Cerebellar nuclear complex (tissue), 1 donor: ENCODE measurements at places on chromosomes 4 and X.

DNA sequence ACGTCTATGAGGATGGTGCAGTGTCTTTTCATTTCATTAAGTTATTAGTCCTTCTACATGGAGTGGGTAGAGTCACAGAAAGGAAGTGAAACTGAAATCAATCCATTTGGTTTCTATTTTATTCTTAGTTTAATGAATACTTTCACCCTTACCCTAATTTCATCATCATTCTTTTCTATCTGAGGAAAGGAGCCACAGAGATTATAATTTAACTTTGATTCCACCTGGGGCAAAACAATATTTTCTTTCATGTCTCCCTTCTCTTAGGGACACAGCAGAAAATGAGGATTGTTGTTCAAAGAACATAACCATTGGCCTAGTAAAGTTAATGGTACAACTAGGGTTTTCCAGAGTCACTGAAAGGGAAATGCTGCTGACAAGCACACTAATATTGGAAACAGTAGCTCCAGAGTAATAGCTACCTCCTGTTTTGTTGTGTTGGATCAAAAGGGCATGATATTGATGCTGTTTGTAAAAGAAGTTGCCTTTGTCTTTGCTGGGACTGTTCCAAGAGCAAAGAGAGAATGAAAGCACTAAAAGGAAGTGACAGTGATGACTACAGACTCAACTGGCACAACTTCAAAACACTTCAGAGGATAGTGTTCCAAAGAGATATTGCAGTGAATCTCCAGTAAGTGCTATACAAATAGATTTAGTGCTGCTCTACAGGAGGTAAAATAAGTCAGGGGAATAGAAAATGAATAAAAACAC lies 247.1 kb upstream of the PITX2 start:
- no peak for DNase-seq

GRCh38 chr4:185898413-185898812 lies 86.4 kb upstream of the SORBS2 start:
- no peak for DNase-seq

GRCh38 chrX:138765051-138765450 lies 53.5 kb upstream of the FGF13 start:
- no peak for DNase-seq

DNA sequence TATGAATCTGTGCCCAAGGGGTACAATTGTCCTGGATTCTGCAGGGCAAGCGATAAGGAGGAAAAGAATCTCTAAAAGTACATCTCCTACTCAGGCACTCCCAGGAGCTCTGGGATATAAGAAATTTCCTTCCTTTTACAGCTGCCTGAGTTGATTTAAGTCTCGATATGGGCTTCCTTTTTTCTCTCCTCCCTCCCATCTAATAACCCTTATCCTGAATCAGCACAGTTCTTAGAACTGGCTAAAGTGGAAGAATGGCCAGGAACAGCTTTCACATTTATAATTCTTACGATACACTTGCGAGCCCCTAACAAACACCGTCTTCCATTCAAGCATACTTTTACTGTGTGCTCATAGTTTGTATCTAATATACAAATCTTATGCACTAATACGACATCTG lies 21.2 kb downstream of the LRP2BP start:
- no peak for DNase-seq

- DNase-seq: no peak
Observed at GRCh38 chr4:82678051-82678450, 116.3 kb upstream of the TMEM150C start.

GRCh38 chr4:88823058-88823919 lies 125.7 kb upstream of the NAP1L5 start:
- no peak for DNase-seq

DNA sequence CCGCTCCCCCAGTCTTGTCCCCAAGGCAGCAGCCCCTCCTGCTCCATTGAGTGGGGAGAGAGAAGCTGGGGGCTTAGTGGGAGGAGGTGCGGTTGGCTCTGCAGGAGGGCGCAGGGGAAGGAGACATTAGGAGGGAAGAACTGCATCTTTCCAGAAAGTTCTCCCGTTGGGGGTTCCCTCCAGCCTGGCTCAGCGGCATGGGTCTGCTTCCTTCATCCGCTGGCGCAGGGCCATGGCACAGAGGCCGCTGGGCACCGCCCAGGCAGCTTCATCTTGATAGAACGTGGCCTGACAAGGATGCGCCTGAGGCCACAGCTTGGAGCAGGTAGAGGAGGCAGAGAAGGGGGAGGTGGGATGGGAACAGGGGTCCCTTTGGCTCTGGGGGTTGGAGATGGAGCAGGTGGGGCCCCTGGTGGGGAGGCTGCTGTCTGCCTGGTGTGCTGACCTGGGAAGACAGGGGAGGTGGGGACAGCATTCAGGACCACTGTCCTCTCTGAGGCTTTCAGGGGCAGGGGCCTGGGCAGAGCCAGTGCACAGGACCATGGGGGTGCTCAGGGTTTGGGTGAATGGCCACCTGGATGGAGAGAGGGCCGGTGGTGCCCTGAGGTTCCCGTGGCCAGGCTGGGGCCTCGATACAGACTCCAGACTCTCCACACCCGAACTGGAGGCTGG lies 12.1 kb downstream of the DOK7 start:
- no peak for DNase-seq

DNA sequence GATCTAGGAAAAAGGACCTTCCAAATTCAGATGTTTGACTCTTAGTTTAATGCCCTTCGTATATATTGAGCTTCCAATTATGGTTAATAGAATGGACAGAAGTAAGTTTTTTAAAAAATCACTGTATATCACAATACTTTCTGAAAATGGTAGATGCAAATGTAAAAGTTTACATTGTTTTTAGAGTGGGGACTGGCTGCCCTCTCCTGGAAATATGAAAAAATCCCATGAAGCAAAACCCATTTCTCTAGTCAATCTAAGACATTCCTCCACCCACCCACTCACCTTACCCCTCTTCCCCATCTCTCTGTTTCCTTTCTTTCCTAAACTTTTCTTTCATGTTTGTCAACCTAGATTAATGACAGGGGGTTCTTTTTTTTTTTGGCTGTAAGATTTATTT lies 134.5 kb downstream of the ARHGAP6 start:
- no peak for DNase-seq

- DNase-seq: no peak
Observed at GRCh38 chr4:128862608-128863311, 53.3 kb downstream of the JADE1 start.

GRCh38 chr4:7041801-7042502 lies 1.2 kb upstream of the TADA2B start:
- DNase-seq: peak; percentile 12

DNA sequence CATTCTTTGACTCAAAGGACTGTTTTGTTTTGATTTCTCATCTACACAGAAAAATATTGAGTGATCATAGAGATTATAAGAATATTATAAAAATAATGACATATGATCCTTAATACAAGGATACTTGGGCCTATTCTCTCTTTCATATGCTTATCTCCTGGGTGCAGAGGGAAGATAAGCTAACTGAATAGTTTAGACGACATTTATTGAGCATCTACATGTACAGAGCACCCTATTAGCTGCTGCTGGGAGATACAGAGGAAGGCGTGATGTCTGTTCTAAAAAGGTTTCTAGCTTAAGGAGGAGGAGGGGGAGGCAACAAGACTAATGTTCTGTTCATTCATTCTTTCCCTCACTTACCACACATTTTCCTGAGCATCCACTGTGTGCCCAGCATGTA lies 106.8 kb downstream of the HDAC8 start:
- DNase-seq: no peak

- no peak for DNase-seq
Observed at GRCh38 chr4:64911846-64912245, 502.6 kb upstream of the TECRL start.

GRCh38 chr4:14906805-14907204 lies 95.5 kb upstream of the CPEB2 start:
- DNase-seq: no peak

- DNase-seq: no peak
Observed at GRCh38 chr4:1501754-1502500, 95.7 kb upstream of the NKX1-1 start.

DNA sequence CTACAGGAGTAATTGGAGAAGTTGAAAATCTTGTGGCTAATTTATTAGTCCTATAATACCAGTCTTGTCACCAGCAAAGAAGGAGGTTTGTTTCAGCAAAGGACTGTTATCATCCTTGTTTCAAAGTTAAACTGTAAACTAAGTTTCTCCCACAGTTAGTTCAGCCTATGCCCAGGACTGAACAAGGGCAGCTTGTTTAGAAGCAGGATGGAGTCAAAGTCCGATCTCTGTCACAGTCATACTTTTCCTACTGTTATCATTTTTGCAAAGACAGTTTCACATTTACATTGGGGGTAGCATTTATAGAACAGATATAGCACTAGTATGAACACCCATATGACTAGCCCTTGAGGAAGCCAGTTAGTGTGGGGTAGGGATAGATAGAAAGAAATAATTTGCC lies 46.4 kb downstream of the AKAP4 start:
- DNase-seq: no peak

GRCh38 chr4:8198206-8198905 lies 734 bp upstream of the SH3TC1 start:
- no peak for DNase-seq

GRCh38 chr4:22721204-22721603 lies 28.5 kb downstream of the GBA3 start:
- DNase-seq: no peak
